ENCODE measurements at places on chromosomes 2 and 18.

DNA sequence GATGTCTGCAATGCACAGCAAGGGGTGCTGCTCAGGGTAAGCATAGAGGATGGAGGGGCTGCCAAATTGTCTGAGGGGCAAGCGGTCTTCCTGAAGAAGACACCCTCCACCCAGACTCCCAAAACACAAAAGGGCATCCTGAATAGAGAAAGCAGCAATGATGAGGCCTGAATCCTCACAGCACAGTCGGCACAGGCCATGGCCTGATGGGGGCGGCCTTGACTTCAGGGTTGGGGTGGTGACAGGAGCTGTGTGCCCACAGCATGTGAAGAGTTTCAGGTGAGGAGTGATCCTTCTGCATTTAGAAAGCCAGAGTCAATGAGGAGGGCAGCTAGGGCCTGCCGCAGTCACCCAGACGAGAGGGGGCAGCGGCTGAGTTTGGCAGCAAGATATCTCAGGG lies 159.4 kb downstream of the GALNT14 start:
- no peak for DNase-seq

DNA sequence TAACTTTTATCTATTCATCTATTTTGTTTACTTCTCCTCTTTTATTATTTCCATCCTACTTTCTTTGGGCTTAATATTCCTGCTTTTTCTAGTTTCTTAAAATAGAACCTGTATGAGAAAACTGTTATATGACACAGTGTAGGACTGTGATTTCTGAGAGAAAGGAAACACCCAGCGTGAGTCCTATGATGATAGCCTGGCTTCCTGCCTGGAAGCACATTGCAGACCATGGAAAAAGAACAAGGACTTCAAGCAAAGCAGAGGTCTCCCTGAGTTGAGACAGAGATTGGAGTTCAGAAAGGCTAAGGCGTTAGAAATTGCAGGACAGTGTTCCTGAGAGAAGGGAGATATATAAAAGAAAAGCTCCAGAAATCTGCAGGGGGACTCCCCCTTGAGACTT lies 7.8 kb downstream of the RBM44 start:
- DNase-seq = no peak

- no peak for DNase-seq
Measured at GRCh38 chr18:13551305-13551603, 175.1 kb downstream of the FAM210A start.

- no peak for DNase-seq
Measured at GRCh38 chr18:2588666-2589344, 17.4 kb downstream of the NDC80 start.

DNA sequence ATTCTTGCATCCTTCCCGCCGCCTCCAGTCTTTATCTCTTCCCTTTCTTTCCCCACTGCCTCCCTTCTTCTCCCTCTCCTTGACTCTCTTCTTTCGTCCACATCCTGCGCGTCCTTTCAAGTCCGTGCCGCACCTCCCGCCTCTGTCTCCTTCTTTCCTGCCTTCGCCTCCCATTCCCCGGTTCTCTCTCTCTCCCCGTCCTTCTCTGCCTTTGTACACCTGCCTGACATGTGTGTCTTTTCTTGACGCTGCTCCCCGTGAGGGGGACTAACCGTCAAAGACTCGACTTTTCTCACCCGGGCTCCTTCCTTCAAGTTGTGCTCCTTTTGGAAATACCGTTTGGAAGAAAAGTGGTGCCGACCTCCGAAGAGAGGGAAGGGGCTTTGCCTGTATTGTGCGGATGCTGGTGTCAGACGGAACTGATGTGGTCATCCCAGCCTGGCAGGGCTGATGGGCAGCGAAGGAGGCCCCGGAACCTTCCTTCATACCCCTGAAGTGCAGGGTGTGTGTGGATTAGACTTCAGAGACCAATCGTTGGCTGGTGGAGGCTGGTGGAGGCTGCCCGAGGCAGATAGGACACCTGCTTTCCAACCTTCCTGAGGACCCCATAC lies 879 bp downstream of the TMEM178A start:
- no peak for DNase-seq

DNA sequence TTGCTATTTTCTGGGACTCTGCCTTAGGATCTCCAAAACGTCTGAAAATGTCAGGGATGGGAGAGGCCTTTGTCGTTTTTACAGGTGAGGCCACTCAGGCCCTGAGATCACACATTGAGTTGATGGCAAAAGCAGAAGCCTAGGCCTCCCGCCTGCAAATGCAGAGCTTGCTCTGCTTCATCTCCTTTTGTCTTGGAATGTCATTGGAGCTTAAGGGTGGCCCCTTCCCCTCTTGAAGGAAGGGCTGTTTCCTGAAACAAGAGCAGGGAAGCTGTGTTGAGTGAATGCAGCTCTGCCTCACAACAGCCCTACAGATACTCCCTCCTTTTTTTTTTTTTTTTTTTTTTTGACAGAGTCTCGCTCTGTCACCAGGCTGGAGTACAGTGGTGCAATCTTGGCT lies 123.5 kb downstream of the GLI2 start:
- no peak for DNase-seq

DNA sequence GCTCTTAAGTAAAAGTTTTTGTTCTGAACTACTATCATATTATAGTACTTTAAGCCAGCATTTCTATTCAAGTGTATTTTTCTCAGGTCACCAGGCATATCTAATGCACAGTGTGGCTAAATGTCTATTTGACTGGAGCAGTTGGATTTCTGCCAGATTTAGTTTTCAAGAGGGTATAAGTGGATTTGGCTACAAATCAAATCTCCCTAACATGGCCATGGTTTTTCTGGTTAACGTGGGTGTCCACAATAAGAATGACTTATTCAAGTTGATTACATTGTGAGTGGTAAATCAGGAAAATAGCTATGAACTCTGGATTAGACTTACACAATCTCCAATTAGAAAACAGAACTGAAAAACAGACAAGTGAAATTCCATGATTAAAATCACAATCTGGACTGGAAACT lies 5.7 kb upstream of the CHN1 start:
- no peak for DNase-seq

DNA sequence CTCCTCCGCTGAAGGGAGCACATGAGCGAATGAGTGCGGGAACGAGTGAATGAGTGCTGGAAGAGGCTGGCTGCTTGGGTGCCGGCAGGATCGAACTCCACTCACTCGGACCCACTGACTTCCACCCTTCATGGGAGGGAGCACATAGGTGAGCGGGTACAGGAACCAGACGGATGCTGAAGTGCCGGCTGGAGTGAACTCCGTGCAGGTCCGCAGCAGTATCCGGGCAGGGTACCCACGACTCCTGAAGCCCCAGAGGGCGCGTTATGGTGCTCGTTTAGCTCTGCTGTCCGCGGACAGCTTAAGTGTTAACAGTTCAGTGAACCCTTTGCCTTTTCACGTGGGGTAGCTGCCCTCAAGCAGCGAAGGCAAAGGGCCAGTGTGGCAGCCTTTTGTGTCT lies 23.2 kb downstream of the RPRM start:
- DNase-seq = no peak

- no peak for DNase-seq
Measured at GRCh38 chr2:151862700-151863099, 34.5 kb upstream of the ARL5A start.

DNA sequence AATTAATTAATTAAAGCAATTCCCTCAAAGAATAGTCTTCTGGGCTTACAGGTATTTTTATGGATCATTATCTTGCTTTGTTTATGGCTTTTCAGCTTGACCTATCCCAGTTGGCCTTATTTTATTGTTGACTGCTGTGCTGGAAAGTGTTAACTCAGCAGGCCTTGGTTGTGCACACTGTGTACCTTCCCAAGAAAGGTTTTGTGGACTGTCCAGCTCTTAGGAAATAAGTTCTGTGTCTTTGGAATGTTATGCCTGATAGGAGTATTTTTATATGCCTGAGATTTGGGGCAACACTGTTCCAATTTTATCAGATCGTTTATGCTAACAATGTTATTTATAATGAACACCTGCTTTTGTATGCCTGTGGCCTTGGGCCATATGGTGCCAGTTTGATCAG lies 671.9 kb upstream of the ZNF804A start:
- no peak for DNase-seq

GRCh38 chr2:240163844-240164574 lies 23.6 kb upstream of the OTOS start:
- DNase-seq = no peak

DNA sequence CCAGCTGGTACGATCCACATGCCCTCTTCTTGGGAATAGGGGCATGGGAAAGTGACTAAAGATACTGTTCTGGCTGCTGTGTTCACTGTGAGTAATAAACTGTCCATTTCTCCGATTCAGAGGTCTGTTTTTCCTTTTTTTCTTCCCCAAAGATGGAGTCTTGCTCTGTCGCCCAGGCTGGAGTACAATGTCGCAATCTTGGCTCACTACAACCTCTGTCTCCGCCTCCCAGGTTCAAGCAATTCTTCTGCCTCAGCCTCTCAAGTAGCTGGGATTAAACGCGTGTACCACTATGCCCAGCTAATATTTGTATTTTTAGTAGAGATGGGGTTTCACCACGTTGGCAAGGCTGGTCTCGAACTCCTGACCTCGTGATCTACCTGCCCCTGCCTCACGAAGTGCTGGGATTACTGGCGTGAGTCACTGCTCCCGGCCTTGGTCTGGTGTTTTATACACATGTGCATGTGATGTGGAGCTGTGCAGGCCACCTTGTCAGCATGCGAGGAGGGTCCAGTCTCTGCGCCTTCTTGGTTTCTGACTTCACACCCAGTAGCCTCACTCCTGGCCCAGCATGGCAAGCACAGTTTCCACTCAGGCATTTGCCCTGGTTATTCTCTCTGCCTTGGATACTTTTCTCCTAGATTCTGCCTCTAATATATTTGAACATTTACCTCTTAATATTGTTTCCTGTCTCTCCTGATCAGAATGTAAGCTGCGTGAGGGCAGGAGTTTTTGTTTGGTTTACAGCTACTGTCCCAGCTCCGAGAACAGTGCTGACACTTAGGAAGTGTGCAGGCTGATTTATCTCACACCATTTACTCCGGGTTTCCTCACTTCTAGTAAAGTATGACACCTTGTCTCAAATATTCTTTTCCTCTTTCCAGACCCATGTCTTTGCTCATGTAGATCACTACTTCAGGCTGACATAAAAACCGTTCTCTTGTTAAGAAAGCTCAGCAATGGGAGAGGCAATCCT lies 19.7 kb downstream of the PTPN18 start:
- DNase-seq = no peak
